ENCODE measurements at places on chromosomes 1 and 21.
A peak's percentile ranks its signal among the peaks of the same experiment; 100 is the strongest.

DNA sequence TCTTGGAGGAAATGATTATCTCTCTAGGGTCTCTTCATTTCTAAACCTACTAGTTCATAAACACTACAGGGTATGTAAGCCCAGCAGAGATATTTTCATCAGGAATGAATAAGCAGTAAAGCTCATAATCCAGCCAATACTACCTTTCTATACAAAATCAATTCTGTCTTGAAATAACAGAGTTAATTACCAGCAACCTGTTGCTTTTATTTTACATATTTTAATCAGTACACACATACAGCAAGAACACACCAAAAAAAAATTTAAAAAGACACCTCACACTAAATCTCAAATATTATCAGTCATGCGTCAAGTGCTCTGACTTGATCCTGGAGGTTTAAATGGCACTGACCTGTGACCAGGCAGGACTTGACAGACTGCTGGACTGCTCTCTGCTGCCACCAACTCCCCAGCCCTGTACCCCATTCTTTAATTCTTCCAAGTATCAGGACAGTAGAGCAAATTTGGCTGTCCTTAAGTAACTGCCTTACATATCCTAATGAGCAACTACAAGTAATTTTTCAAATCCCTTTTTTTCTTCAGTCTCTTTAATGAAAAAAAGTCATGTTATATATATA is 98.5 kb downstream of the CDC42BPA start:
- DNase-seq, result no peak

DNA sequence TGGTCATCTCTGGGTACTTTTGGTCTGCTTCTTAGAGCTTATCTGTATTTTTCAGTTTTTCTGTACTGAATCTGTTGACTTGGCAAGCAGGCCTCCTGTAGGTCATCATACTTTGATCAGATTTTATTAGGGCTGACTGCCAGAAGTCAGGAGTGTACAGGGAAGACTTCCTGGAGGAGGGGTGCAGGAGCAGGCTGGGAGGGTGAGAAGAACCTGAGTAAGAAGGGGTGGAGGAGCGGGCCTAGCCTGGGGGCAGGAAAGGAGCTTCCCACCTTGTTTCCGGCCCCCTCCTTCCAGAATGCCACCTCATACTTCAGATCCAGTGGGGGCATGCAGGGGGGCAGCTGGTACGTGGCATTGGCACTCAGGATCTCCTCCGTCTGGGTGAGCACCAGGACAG is 18.3 kb upstream of the IL22RA1 start:
- no peak for DNase-seq

- DNase-seq, result no peak
Measured at GRCh38 chr1:162397039-162397448, 14.9 kb downstream of the SH2D1B start.

DNA sequence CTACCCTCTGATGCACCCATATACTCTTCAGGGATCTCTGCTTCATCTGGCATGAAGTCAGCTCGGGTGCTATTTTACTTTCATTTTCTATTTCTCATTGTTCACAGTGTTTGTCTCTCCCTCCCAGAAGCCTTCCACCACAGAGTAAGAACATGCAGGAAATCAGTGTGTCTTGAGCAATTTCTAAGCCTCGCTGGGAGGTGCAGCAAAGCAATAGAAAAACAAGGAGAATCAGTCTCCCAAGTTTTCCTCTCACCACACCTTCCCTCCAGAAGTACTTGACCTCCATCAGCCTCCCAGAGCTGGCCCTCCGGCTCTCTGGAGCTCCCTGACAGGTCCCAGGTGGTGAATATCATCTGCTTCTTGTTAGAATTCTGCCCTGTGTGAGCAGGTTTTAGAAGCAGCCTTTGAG is 594.7 kb upstream of the CAMK1G start:
- peak; percentile 43 for DNase-seq

- no peak for DNase-seq
Measured at GRCh38 chr1:233340966-233341516, 13.5 kb downstream of the MAP3K21 start.

DNA sequence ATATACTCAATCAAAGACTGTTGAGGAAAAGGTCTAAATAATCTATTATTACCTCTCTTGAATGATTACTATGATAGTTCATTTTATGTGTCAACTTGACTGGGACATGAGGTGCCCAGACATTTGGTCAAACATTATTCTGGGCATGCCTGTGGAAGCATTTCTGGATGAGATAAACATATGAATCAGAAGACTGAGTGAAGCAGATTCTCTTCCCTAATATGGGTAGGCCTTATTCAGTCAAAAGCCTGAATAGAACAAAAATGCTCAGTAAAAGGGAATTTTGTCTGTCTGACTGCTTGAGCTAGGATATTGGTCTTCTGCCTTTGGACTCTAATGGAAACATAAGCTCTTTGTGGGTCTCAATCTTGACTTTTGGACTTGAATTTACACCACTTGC is 73.3 kb upstream of the SOX13 start:
- DNase-seq, result no peak

- DNase-seq, result peak; percentile 80
Measured at GRCh38 chr1:36083635-36084496, at the start of gene TEKT2. TSS of gene TEKT2 (plus strand) at chr1:36084094. CDS start at chr1:36084922, 828 bp downstream.

GRCh38 chr1:178609015-178609414 is 96.1 kb downstream of the TEX35 start:
- DNase-seq, result no peak

DNA sequence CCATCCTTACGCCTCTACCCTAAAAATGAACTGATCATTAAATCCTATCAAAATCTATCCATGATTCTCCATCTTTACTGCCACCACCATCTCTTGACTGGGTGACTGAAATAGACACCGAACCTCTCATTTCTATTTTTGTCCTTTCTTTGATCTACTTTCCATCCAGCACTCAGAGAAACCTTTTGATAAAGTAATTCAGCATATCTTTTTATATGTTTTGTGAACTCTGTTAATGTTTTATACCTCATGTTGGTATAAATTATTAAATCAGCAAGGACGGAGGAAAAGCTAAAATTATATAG is 13.0 kb downstream of the PCNX2 start:
- DNase-seq, result no peak

- DNase-seq, result no peak
Measured at GRCh38 chr1:218886101-218886871, 287.4 kb upstream of the LYPLAL1 start.

- no peak for DNase-seq
Measured at GRCh38 chr1:3742439-3743298, 9.6 kb upstream of the CCDC27 start.

DNA sequence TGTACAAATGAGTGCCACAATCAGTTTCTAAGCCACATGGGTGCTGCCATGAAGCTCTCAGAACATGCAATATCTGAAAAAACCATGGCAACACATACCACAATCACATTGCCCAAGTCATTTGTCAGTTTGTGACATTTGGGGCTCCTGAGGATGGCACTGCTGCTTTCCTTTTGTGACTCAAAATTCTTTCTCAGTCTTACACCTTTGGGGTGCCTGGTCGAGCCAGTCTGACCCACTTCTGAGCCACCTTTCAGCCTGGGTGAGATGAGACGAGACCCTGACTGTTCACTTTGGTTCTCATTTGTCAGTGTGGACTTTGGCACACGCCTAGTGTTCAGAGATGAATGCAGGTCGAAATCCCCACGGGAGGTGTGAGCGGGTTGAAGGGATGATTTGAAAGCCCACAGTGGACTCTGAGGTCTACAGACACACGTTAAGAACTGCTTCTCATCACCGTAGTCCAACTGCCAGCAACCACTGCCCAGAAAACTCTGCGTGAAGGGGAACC is 8.0 kb downstream of the BATF3 start:
- DNase-seq, result no peak

DNA sequence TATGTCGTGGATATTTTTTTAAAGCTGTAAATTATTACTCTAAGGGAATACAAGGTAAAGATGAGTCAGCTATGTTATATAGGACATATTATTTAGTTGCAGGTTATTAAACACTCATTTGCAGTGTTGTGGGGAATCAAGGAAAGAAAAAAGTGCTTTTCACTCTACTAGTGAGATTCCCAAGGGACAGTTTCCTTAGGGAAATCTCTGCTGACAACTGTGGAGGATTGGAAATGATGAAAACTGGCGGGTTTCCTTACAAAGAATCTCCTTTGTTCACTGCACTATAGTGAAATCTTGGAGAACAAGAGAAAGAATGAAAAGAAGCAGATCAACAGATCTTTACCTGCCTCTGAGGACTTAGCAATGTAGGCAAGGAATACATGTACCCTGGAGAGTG is 24.5 kb upstream of the TRIM45 start:
- DNase-seq, result no peak

DNA sequence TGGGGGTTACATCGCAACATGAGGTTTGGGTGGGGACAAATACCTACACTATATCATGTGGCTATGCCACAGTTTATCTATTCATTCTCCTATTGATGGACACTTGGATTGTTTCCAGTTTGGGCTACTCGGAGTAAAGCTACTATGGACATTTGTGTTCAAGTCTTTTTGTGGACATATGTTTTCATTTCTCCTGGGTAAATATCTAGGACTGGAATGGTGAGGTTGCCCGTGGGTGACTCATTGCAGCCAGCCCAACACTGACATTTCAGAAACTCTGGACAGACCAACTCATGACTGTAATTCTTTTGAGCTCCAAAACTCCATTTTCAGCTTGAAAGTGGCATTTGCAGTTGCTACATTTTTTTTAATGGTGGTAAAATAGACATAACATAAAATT is 82.7 kb downstream of the KAZN start:
- no peak for DNase-seq

- no peak for DNase-seq
Measured at GRCh38 chr1:117014209-117014608, 12.6 kb downstream of the CD101 start.

DNA sequence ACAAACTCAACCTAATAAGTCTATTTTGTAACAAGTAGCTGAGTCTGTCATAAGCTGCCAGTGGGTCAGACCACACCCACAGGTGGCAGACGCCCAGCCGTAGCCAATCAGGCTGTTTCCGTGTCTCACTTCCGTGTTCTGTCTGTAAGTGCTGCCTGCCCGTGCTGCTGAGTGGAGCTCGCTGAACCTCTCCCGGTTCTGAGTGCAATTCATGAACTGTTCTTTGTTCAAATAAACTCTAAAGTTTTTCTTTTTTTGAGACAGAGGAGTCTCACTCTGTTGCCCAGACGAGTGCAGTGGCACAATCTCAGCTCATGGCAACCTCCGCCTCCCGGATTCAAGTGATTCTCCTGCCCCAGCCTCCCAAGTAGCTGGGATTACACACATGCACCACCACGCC is 25.1 kb downstream of the POFUT2 start:
- no peak for DNase-seq

DNA sequence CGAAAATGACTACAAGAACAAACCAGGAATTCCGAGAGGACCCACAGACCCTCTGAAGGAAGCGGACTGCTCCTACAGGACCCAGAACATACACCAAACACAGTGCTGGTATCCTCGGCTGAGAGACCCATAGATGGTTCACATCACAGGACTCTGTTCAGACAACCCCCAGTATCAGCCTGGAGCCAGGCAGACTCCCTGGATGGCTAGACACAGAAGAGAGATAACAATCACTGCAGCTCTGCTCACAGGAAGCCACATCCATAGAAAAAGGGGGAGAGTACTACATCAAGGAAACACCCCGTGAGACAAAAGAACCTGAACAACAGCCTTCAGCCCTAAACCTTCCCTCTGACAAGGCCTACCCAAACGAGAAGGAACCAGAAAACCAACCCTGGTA is 434.0 kb upstream of the NR5A2 start:
- no peak for DNase-seq

DNA sequence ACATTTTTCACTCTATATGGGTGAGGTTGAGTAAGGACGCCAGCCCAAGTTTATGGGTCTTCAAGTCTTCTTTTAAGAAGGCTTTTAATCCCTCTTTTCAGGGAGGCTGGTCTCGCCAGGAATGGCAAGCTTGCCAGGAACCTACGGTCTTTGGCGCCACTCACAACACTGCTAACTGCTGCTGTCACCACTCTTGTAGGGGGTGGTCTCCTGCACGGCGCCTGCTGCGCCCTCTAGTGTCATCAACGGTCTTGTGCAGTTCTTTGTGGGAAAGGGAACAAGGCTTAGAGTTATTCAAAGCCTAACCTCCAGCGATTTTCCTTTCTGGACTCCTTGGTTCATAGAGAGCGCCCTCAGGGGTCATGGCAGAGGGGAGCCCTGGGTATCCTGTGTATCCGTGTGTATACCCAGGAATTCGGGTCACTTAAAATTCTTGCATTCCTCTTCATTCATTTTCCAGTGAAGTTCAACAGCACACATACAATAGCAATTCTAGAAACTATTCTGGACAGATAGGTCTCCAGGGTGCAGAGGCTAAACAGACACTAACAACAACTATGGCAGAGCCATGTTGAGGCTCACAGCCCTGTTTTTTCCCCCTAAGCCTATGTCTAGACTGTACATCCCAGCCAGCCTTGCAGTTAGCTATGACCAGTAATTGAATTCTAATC is 392.8 kb upstream of the CAMK1G start:
- no peak for DNase-seq

- DNase-seq, result no peak
Measured at GRCh38 chr21:44880405-44881197, 7.1 kb upstream of the PTTG1IP start.

GRCh38 chr21:36053715-36054062 is 6.6 kb downstream of the SETD4 start:
- DNase-seq, result no peak

DNA sequence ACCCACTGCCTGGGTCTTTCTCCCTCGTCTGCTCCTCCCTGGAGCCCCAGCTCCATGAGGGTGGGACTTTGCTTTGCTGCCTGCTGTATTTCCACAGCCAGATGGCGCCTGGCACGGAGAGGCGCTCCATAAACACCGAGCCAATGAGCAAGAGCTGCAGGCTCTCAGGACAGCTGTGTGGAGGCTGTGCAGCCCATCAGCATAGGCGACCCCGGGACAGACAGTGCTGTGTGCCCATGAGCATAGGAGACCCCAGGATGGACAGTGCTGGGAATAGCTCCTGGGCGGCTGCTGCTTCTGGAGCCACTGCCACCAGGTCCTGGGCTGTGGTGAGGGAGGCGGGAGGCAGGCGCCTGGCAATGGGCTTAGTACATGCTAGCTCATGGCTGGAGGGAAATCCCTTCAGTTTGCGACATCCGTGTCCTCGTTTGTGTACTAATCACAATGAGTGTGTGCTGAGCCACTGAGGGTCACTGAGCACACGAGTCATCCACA is 29.2 kb downstream of the CEP104 start:
- no peak for DNase-seq

DNA sequence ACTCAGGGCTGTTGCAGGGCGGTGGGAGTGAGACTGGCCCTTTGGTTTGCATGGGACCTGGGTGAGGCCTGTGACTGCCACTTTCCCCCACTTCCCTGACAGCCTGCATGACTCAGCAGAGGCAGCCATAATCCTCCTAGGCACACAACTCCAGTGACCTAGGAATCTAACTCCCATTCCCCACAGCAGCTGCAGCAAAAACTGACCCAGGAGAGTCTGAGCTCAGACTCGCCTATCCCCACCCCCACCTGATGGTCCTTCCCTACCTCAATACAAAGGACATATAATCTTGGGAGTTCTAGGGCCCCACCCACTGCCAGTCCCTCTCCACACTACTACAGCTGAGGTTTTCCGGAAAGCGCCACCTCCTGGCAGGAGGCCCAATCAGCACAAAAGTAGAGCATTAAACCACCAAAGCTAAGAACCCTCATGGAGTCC is 26.7 kb downstream of the NDC1 start:
- DNase-seq, result no peak

- no peak for DNase-seq
Measured at GRCh38 chr1:10387677-10388386, 11.0 kb upstream of the PGD start.

- no peak for DNase-seq
Measured at GRCh38 chr1:219114014-219114413, 59.7 kb upstream of the LYPLAL1 start.
